ENCODE measurements at places on chromosomes 1 and 21. TPM values are rescaled to one million over a fixed set of nuclear protein-coding genes. Genes with fewer than 3 reads are reported as not detected.

DNA sequence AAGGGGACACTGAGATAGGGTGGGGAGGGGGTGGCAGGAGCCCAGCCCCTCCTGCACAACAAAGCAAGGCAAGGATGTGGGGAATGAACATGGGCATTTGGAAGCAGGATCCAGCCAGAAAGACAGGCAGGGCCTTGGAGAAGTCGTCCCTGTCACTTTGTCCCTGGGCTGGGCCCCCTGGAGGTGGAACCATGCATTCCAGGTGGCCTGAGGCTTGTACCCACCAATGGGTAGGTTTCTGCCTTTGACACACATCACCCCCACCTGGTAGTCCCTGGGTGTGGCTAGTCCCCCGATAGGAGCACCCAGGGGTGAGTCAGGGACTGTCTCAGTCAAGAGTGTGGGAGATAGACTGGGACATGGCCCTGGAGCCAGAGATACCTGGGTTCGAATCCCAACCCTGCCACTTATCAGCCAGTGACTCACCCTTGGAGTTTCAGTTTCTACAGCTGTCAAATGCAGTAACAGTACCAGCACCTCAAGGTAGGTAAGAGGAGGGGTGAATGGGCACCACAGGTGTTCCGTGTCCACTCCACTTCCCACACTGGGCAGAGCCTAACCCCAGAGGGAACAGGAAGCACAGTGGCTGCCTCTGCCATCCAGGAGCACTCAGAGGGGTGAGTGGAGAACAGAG, 10.0 kb downstream of the PLA2G2D start:
- no peak for DNase-seq

GRCh38 chr1:38758820-38759219, 100.8 kb downstream of the RRAGC start:
- DNase-seq = no peak

DNA sequence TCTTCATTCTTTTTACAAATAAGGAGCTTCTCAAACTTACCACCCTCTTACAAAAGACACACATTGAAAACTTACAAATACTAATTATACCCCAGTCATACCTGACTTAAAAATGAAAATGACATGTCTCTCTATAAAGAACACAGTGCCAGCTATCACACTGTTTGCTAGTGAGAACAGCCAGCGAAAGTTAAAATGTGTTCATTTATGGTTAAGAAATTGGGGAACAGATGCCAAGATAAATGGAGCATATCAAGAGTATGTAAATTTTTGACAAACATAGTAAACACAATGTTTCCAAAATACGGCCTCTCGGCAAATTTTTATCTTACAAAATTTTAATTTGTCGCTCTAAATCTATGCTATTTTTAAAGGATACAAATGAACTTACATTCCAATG, 1422.9 kb downstream of the KCNT2 start:
- no peak for DNase-seq

KRTAP11-1 gene
- 0.23 TPM for total RNA-seq
